Sigmoid colon (tissue), 7 donors: ENCODE measurements at places on chromosomes 3 and 15. TPM values are rescaled to one million over a fixed set of nuclear protein-coding genes. Genes with fewer than 3 reads are reported as not detected.
A peak's percentile ranks its signal among the peaks of the same experiment; 100 is the strongest.

The PAK6 gene
- polyA plus RNA-seq, result 1.6 TPM

The OR5H1 gene
- polyA plus RNA-seq, result not detected

The INKA1 gene
- polyA plus RNA-seq, result 3.5 TPM

The OXSR1 gene
- polyA plus RNA-seq, result 22.8 TPM

The LRRC15 gene
- under 0.01 TPM for polyA plus RNA-seq

The NMNAT3 gene
- 3.4 TPM for polyA plus RNA-seq

The MCCC1 gene
- polyA plus RNA-seq, result 26.8 TPM

The CLDN16 gene
- not detected for polyA plus RNA-seq

The STAC gene
- not detected for polyA plus RNA-seq

The GOLGA8N gene
- 5.3 TPM for polyA plus RNA-seq

The POPDC2 gene
- polyA plus RNA-seq, result 3.6 TPM

The VEPH1 gene
- 1.8 TPM for polyA plus RNA-seq

The SPSB4 gene
- 0.60 TPM for polyA plus RNA-seq

The CYP1A2 gene
- polyA plus RNA-seq, result not detected

The CAMK2N2 gene
- 0.28 TPM for polyA plus RNA-seq

The PLSCR4 gene
- polyA plus RNA-seq, result 32.4 TPM

- no peak overlapping the region for H3K4me3 ChIP-seq
- no peaks in the 10 kb centered on the region for H3K36me3 ChIP-seq
- no peaks in the 10 kb centered on the region for H3K27me3 ChIP-seq
- H3K27ac ChIP-seq, result no peak overlapping the region
These were observed 8.8 kb downstream of the RBP1 start for GRCh38 chr3:139530717-139531116.

DNA sequence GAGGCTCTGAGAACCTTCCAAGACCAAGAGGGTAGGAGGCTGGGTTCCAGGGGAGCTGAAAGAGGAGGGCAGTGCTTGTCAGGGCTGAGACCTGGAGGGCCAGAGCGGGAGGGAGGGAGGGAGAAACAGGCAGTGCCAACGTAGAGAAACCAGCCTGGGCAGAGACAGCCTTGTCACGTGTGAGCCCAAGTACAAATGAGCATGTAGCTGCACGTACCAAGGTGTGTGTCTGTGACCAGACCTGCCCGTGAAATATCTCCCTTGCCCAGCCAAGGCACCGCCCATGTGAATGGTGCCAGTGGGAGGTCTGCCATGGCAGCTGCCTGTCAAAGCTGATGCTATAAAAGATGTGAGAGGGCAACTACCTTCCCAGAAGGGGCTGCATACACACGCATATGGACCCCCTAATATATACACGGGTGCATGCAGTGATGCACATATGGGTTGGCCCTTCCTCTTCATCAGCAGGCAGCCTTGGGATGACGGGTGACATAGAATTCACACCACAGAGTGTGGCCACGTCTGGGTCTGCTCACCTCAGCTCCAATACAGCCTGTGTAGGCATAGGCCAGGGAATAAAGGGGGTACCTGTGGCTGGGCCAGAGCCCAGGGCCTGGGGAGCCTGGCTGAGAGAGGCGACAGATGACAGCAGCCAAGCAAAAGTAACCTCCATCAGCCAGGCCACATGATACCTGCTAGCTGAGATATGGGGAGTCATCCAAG, 7.8 kb upstream of the CTDSPL start:
- H3K36me3 ChIP-seq, result no peaks in the 10 kb centered on the region
- DNase-seq, result no peak
- no peak overlapping the region for H3K27ac ChIP-seq
- no peaks in the 10 kb centered on the region for H3K27me3 ChIP-seq
- H3K4me1 ChIP-seq, result peaks cover 4% of the 10 kb centered on the region

DNA sequence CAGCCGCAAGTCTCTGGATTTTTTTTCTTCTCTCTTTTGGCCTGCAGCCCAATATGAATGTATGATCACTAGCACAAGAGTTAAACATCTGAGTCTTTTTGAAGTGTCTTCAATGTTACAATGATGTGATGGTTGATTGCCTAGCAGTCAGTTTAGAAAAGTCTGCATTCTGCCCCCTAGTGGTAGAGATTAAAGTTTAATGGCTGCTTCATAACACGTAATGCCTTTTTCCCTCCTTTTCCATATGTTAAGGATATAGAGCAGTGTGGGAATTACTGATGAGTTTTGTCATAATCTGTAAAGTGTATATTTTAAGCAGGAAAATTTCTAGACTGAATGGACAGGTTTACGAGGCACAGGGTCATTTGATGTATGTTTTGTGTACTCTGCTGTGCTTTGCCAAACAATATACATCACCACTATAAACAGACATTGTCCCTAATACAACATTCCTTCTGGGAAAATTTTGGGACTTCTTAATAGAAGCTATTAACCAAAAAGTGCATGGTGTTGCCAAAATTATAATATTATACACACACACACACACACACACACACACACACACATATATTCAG, 1038.5 kb upstream of the NR2F2 start:
- H3K27me3 ChIP-seq, result no peaks in the 10 kb centered on the region
- no peaks in the 10 kb centered on the region for H3K36me3 ChIP-seq
- DNase-seq, result no peak
- no peaks in the 10 kb centered on the region for H3K4me1 ChIP-seq
- H3K4me3 ChIP-seq, result no peak overlapping the region

DNA sequence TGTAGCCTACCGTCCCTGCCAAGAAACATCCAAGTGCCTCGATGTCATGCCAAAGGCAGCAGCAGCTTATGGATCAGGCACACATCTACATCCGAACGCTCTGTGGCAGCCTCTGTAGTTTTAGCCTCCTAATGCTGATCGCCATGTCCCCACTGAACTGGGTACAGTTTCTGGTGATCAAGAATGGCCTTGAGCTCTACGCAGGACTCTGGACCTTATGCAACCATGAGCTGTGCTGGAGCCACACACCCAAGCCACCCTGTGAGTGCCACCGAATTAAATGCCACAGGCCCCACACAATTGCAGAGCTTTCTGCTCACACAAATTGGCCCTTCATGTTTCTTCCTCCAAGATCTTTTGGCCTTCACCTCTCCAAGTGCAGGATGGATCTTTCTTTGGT, 543 bp downstream of the TMEM202 start:
- no peak overlapping the region for H3K27ac ChIP-seq
- no peak overlapping the region for H3K4me3 ChIP-seq
- no peaks in the 10 kb centered on the region for H3K36me3 ChIP-seq

DNA sequence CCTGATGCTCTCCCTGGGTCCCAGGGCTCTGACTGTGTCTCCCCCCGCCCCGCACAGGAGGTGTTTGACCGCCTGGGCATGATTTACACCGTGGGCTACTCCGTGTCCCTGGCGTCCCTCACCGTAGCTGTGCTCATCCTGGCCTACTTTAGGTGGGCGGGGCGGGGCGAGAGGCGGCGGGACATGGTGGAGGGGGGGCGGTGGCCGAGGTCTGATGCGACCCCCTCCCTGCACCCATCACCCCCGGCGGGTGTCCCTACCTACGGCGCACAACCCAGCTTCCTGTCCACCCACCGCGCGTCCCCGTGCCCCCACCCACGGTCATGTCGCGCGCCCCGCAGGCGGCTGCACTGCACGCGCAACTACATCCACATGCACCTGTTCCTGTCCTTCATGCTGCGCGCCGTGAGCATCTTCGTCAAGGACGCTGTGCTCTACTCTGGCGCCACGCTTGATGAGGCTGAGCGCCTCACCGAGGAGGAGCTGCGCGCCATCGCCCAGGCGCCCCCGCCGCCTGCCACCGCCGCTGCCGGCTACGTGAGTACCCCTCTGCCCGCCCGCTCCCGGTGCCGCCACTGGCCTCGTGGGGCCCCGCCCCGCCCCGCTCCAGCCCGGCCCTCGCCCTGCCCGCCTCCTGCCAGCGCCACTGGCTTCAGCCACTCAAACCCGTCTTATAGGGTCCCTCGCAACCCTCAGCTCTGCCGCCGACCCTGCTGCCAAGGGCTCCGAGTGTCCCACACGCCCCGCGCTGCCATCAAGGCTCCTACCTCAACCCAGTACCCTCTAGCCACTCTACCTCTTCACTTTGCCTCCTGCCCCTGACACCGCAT, 21.0 kb downstream of the PTH1R start:
- H3K36me3 ChIP-seq, result no peaks in the 10 kb centered on the region
- no peak overlapping the region for H3K27ac ChIP-seq
- DNase-seq, result no peak
- peaks cover 14% of the 10 kb centered on the region for H3K27me3 ChIP-seq

DNA sequence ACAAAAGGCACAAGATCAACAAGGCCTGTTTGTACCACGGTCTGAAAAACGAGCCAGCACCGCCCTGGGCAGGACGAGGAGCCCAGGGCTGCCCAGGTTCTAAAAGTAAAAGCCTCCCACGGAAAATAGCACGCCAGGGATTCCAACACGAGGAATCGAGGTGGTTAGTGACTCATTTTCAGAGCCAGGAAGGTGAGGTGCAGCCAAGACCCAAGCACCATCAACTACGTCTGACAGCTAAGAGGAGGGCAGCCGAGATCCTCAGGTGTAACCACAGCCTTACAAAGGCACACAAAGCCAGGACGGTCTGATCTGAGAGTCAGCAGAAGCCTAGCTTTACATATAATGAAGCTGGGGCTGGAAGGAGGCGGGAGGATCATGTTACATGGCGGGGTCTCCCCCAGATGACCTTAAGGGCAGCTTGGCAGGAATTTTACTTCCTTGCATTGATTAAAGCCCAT, 52.5 kb downstream of the ATP10A start:
- H3K4me1 ChIP-seq, result no peaks in the 10 kb centered on the region
- peak overlapping the region; percentile 23 for H3K27ac ChIP-seq
- H3K36me3 ChIP-seq, result no peaks in the 10 kb centered on the region
- DNase-seq, result no peak

- no peak overlapping the region for H3K4me3 ChIP-seq
- DNase-seq, result no peak
- H3K27ac ChIP-seq, result no peak overlapping the region
- H3K27me3 ChIP-seq, result no peaks in the 10 kb centered on the region
These were observed 82.8 kb upstream of the CDV3 start for GRCh38 chr3:133490468-133491351.

GRCh38 chr3:170529912-170530311, 56.0 kb downstream of the SLC7A14 start:
- H3K36me3 ChIP-seq, result no peaks in the 10 kb centered on the region
- H3K27me3 ChIP-seq, result no peaks in the 10 kb centered on the region
- no peak for DNase-seq
- no peaks in the 10 kb centered on the region for H3K4me1 ChIP-seq
- H3K4me3 ChIP-seq, result no peak overlapping the region
- H3K27ac ChIP-seq, result no peak overlapping the region

GRCh38 chr3:132543011-132543739, 53.9 kb upstream of the ACKR4 start:
- DNase-seq, result no peak
- H3K27me3 ChIP-seq, result no peaks in the 10 kb centered on the region
- H3K27ac ChIP-seq, result no peak overlapping the region
- no peaks in the 10 kb centered on the region for H3K4me1 ChIP-seq
- peaks cover 6% of the 10 kb centered on the region for H3K36me3 ChIP-seq
- no peak overlapping the region for H3K4me3 ChIP-seq

GRCh38 chr3:187807086-187807862, 62.0 kb upstream of the BCL6 start:
- no peak for DNase-seq
- H3K27me3 ChIP-seq, result no peaks in the 10 kb centered on the region

GRCh38 chr3:132509096-132509495, 88.0 kb upstream of the ACKR4 start:
- H3K36me3 ChIP-seq, result no peaks in the 10 kb centered on the region
- no peak overlapping the region for H3K27ac ChIP-seq
- no peak for DNase-seq
- H3K27me3 ChIP-seq, result no peaks in the 10 kb centered on the region
- H3K4me1 ChIP-seq, result no peaks in the 10 kb centered on the region
- H3K4me3 ChIP-seq, result no peak overlapping the region

GRCh38 chr3:78588906-78589621, 1178.7 kb downstream of the ROBO1 start:
- DNase-seq, result no peak
- H3K27me3 ChIP-seq, result no peaks in the 10 kb centered on the region
- no peak overlapping the region for H3K27ac ChIP-seq
- no peaks in the 10 kb centered on the region for H3K36me3 ChIP-seq

DNA sequence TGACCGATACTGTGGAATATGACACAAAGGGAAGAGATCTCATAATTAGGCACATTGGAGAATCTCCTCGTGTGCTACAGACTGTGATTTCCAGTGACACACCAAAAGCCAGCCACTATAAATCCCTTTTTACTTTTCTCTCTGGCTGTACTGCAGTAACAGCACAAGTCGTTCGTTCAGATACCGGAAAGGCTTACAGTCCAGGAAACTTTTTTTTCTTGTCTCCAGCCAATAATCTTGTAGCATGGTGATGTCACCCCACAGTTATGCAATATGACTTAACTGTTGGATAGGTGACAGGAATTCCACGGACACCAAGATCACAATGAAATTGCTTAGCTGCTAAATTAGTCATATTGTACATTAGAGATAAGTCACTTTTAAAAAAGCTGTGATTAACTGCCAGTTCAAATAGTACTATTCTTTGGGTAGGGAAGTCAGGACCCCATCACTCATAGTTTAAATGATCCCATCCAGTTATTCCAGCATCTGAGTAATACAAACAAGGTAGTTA, 36.3 kb upstream of the TSC22D2 start:
- no peaks in the 10 kb centered on the region for H3K27me3 ChIP-seq
- no peaks in the 10 kb centered on the region for H3K36me3 ChIP-seq
- H3K4me3 ChIP-seq, result peak overlapping the region; percentile 42
- peak overlapping the region; percentile 86 for H3K27ac ChIP-seq

DNA sequence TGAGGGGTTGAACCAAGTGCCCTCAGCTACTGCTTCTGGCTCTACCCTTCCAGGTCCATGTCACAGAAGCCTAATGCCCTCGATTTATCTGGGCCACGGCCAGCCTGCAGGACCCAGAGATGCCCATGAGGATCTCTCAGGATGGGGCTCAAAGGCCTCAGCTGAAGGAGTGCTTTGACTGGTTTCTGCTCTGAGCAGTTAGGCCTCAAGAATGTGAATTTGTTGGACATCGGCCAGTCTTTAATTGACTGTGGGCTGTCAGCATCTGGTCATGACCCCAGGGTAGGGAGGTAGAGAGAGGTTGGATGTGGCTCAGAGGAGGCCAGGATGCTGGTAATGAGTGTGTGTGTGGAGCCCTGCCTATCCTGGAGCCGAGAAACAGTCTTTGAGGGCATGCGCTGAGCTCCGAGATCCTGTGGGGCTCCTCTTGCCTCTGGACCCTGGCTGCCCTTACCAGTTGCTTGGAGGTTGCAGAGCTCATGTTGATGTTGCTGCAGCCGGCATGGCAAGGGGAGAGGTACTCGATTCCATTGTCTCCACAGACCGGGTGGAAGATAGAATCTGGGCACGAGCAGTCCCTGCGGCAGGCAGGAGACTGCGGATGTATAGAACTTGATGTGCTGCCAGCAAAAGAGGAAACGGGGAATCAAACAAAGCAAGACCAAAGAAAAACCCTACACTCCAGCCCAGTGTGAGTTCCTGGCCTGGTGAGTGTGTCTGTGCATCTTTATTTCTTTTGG, 49.1 kb upstream of the RAB6B start:
- no peaks in the 10 kb centered on the region for H3K36me3 ChIP-seq
- peak overlapping the region; percentile 67 for H3K27ac ChIP-seq
- DNase-seq, result peak; percentile 64
- H3K27me3 ChIP-seq, result no peaks in the 10 kb centered on the region
- peaks cover 4% of the 10 kb centered on the region for H3K4me1 ChIP-seq

GRCh38 chr3:126216416-126216815, 36.0 kb upstream of the ALDH1L1 start:
- DNase-seq, result no peak
- H3K4me1 ChIP-seq, result peaks cover 9% of the 10 kb centered on the region
- H3K4me3 ChIP-seq, result no peak overlapping the region
- H3K36me3 ChIP-seq, result no peaks in the 10 kb centered on the region
- no peak overlapping the region for H3K27ac ChIP-seq
- peaks cover 4% of the 10 kb centered on the region for H3K27me3 ChIP-seq

GRCh38 chr15:62985768-62986167, 56.8 kb upstream of the TPM1 start:
- H3K4me1 ChIP-seq, result peaks cover 21% of the 10 kb centered on the region
- no peaks in the 10 kb centered on the region for H3K36me3 ChIP-seq
- H3K27ac ChIP-seq, result no peak overlapping the region
- H3K4me3 ChIP-seq, result no peak overlapping the region
